BJ (cell line): ENCODE measurements at places on chromosomes 5 and 9. TPM values are rescaled to one million over a fixed set of nuclear protein-coding genes. Genes with fewer than 3 reads are reported as not detected.

The SLU7 gene
- 12.5 and 28.2 TPM in 2 replicates for polyA plus RNA-seq

The GALNT12 gene
- 4.2 and 4.8 TPM in 2 replicates for polyA plus RNA-seq

The GABBR2 gene
- polyA plus RNA-seq, result 1.4 and 1.6 TPM in 2 replicates

The BSPRY gene
- not detected in 2 replicates for polyA plus RNA-seq

The JAKMIP2 gene
- polyA plus RNA-seq, result not detected in 2 replicates

The FAM81B gene
- not detected in 2 replicates for polyA plus RNA-seq

The ADGRV1 gene
- 0.13 and 0.15 TPM in 2 replicates for polyA plus RNA-seq

The LURAP1L gene
- polyA plus RNA-seq, result 10.9 and 15.5 TPM in 2 replicates

The PCDHA4 gene
- 0.22 and 0.25 TPM in 2 replicates for polyA plus RNA-seq

The ENTPD2 gene
- not detected in 2 replicates for polyA plus RNA-seq

The IL5 gene
- not detected in 2 replicates for polyA plus RNA-seq

The SPATA31C1 gene
- not detected in 2 replicates for polyA plus RNA-seq

The THBS4 gene
- 0.23 and 0.54 TPM in 2 replicates for polyA plus RNA-seq

The TRIM36 gene
- 0.15 and 0.20 TPM in 2 replicates for polyA plus RNA-seq

The GLRA1 gene
- polyA plus RNA-seq, result not detected in 2 replicates

The PCDHB5 gene
- polyA plus RNA-seq, result 0.18 and 0.22 TPM in 2 replicates
